ENCODE measurements at places on chromosomes 12 and 14.

DNA sequence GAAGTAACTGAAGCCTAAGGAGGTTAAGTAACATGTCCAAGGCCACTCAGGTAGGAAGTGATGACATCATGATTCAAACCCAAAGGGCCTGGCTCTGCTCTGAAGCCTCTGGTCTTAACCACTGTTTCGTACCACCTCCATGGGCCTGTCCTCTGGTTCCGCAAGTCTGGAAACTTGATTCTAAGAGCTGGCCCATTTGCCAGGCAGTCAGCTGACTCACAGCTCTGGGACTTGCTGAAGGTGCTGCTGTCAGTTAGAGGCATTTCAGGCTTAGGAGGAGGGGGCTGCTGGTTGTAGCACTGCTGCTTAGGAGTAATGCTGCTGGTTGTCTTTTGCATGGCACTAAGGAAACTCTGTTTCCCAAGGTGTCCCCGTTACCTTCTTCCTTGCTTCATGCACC, 7.9 kb downstream of the NRXN3 start:
- DNase-seq = no peak

- DNase-seq = no peak
Measured at GRCh38 chr12:52561880-52562449, 9.0 kb upstream of the KRT71 start.

DNA sequence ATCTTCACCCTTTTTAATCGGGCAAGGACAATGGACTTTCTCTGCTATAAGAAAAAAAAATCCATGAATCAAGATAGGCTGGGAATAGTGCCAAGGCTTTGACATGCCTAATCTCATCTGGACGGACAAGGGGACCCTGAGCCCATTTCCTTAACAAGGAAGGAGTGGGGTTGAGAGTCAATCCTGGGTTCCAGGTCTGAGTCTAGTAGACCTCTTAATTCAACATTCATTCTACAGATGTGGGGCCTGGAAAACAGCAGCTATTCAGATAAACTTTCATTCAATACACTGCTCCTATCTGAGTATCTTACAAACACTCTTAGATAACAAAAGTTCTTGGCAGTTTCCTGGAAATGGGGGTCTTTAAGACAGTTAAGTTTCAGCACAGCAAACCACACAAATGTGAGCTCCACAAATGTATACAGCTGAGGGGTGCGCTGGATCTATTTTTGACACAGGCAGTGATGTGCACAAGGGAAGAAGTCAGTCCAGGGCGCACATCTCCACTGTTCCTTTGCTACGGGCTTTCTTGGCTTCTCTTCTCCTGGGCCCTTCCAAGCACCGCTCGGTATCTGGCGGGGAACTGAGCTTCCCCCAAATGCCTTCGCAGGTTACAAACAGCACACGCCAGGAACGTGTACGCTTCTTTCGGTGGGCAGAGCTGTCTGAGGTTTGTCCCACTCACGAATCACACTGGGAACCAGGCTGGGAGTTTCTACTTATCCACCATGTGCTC, 82.2 kb upstream of the GPR68 start:
- no peak for DNase-seq

DNA sequence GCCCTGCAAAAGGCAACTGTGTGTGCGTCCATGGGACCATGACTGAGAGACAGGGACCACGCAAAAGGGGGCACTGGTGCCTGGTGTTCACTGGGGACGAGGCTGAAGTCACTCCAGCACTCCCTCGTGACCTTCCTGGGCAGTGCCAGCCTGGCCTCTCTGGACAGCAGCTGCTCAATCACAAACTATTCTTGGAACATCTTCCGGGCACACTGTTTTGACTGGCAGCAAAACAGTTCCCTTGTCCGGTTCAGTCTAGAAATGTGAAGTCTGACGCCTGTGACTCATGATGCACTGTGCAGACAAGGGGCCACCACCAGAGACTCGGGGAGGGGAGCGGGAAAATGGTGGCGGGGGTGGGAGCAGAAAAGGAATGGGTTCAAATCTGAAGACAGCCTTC, 20.8 kb downstream of the SNRNP35 start:
- DNase-seq = no peak

GRCh38 chr14:101501858-101502615, 59.3 kb upstream of the DIO3 start:
- no peak for DNase-seq

DNA sequence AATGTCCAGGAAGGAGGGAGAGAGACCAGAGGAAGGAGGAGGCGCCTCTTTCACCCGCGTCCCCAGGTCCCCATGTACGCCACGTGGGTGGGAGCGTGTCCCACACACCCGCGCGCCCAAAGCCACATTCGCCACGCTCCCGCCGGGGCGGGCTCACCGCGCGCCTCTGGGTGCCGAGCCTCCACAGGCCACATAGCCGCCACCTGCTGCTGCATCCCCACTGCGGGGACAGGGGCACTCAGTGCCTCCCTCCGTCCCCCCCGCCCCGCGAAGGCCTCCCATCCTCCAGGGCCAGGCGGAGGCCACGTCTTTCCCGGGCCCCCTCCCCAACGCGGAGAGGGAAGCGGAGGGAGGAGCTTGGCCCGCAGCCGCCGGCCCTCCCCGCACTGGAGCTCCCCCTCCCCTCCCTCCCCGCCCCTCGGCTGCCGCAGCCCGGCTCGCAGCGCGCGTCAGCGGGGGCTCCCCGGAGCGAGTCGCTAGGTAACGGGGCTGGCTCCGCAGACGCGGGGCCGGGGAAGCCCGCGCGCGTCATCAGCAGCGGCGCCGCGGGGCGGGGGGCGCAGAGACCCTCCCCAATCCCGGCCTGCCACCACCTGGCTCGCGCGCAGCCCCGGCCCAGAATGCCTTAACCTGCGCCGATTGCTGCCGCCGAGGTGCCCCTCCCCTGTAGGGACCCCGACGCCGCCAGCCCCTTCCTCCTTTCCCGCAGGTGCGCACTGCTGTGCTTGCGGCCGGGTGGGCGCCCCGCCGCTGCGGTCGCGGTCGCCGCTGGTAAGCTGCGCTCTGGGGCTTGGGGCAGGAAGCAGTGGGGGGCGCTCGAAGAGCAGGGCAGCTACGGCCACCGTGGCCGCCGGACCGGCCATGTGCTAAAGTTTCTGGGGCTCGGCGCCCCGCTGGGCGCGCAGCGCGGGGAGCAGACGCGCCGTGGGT, 536 bp upstream of the TUNAR start:
- no peak for DNase-seq

GRCh38 chr12:67515679-67516340, 132.7 kb upstream of the DYRK2 start:
- DNase-seq = no peak

GRCh38 chr12:80293347-80293746, 150.7 kb upstream of the PTPRQ start:
- no peak for DNase-seq

- DNase-seq = no peak
Measured at GRCh38 chr12:103441437-103442181, 54.2 kb downstream of the C12orf42 start.

GRCh38 chr14:65261946-65262345, 150.6 kb upstream of the FUT8 start:
- no peak for DNase-seq

DNA sequence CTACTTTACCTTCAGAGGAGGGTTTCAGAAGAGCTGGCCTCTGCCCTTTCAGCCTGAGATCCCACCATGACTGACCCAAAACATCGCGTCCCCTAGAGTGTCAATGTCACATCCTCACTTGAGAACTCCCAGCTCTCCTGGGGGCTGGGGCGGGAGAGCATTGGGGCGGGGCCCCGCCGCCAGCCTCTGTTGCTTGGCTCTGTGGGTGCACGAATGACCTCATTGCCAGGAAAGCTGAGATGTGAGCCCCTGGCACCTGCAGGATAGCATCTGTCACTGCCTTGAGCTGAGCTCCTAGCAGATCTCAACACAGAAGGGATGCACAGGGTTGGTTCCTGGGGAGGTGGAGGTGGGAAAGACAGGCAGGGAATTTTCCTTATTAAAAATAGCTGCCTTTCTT, 20.6 kb upstream of the MYL2 start:
- no peak for DNase-seq

GRCh38 chr12:125222876-125223275, 157.6 kb downstream of the AACS start:
- no peak for DNase-seq

DNA sequence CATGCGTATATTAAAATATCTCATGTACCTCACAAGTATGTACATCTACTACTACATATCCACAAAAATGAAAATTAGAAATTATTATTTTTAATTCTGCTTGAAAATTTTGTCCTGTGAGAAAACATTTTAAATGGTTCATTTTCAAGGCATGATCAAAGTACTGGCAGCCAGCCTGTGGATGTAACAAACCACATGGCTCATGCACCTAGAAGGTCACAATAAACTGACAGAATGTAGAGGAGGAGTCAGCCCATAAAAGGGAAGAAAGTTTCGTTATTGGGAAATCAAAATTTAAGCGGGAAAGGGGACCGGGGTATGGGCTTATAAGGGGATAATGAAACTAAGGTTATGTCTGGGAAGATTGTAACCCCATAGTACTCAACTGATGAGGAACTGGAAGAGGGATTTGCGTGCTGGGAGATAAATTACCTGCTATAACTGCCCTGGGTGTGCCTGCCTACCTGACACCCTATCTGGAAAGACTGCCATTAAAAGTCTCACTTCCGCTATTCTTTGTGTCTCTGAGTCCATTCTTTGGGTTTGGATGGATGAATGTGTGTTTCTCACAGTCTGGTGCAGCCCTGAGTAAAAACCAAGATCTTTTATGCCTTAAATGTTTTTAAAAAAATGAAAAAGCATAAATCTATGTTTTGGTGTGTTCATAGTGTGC, 62.2 kb upstream of the PCED1B start:
- no peak for DNase-seq

DNA sequence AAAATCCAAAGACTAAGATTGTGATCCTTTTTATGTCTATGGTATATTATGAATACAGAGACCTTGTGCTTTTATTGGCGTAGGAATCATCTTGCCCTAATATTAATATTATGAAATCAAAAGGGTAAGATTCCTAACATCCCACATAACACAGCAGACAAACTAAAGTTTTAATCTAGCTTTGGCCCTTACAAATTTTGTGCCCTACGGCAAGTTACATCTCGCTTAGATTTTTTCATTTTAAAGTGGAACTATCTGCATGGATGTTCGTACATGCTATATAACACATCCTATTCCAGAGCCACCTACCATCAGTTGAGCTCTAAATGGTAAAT, 217 bp upstream of the SMIM10L1 start:
- DNase-seq = no peak

DNA sequence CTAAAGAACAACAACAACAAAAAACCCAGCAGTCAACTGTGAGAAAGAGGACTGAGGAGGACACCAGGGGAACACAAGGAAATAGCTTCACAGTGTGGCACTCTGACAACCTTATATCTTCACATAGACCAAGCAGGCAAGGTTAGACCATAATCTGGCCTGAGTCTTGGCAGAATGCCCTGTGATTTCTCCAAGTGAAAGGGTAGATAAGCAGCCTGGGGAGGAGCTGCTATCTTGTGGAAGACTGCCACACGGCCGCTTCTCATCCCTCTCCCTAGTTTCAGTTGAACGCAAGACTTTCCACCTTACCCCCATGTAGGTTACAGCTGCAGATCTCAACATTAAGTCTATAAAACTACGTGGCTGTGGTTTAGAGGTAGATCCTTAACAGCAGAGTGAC, 3.7 kb downstream of the SLC25A21 start:
- no peak for DNase-seq

DNA sequence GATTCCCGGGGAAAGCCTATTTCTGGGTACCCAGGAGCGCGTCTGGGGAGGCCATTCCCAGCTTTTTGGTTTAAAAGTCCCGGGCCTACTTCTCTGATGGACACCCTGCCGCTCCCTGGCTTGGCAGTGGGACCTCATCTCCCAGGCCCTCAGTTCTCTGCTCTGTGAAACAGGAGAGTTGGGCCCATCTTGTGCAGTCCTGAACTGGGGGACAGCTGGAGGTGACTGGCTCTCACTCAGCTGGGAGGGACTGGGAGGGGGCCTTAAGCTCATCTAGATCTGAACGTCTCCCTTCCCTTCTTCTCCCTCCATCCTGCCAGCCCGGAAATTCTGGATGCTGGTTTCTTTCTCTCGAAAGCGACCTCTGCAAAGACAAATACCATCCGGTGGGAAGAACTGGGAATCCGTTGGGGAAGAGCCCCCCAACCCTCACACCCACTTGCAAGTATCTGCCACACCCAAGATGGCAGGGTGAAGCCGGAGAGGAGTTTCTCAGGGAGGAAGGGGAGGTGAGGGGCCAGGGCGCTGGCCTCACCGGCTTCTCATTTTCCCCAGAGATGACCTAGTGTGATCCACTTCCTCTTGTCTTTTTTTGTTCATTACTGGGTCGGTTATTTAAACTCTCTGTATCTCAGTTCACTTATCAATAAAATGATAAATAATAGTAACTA, 1.4 kb downstream of the RIN3 start:
- DNase-seq = no peak

DNA sequence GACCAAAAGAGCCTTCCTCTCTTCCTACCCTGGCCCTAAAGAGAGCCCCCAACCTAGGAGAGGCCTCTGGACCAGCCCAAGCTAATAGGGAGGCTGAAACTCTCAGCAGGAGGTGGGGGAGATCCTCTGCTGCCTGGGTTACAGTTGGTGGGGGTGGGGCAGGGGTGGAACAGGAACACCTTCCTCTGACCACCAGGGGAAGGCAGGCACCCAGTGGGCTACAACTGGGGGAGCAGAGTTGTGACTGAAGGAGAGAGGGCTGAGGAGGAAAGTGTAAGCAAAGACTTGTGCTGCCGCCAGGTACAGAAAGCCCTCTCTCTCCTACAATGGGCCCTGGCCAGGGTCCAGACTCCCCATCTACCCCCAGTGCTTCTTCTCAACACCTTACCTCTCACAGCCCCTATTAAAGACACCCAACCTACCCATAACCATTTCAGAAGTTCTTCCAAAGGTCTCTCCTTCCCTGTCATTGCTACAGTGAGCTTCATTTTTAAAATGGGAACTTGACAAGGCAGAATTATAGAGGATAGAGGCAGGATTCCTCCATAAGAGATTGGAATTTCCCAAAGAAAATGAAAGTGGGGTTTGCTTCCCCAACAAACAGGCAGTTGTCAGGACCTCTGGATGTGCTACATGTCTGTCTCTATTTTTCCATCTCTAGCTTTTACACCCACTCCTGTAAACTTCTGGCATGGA, 1.4 kb downstream of the MYO1A start:
- no peak for DNase-seq

GRCh38 chr12:62966990-62967506, 32.1 kb upstream of the PPM1H start:
- DNase-seq = no peak

DNA sequence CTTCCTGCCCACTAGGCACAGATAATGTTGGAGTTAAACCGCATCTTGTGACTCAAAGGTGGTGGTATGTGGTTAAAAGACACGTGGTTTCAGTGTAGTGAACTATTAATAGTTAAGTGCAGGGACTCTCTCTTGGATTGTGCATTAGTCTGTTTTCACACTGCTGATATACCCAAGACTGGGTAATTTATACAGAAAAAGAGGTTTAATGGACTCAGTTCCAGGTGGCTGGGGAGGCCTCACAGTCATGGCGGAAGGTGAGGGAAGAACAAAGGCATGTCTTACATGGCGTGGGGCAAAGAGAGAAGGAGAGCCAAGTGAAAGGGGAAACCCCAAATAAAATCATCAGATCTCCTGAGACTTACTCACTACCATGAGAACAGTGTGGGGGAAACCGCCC, 362.3 kb downstream of the GLT1D1 start:
- DNase-seq = no peak
